ENCODE measurements at places on chromosomes 7 and 10.

DNA sequence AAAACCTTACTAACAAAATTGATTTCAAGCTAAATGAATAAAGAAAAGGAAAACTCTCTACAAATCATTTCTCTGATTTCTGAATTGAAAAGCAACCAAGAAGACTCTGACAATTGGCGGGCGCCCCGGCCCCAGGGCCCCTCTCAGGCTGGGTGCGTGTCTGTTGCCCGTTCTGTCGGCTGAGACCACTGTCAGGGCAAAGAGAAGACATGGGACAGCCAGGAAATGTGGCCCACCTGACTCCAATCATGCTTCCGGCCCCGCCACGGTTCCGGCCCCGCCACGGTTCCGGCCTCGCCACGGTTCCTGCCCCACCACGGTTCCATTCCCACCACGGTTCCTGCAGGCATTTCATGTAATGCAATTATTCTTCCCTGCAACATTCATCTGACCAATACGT is 115.9 kb downstream of the PTPRN2 start:
- no peak for DNase-seq

GRCh38 chr7:150973571-150974451 is 4.3 kb downstream of the KCNH2 start:
- peak; percentile 44 for DNase-seq

GRCh38 chr7:150631866-150632864 is at the start of gene GIMAP6:
Gene GIMAP6, minus strand, starts transcription at chr7:150632385. Its CDS starts 2,243 bp downstream, at chr7:150630142.
- peak; percentile 58 for DNase-seq

DNA sequence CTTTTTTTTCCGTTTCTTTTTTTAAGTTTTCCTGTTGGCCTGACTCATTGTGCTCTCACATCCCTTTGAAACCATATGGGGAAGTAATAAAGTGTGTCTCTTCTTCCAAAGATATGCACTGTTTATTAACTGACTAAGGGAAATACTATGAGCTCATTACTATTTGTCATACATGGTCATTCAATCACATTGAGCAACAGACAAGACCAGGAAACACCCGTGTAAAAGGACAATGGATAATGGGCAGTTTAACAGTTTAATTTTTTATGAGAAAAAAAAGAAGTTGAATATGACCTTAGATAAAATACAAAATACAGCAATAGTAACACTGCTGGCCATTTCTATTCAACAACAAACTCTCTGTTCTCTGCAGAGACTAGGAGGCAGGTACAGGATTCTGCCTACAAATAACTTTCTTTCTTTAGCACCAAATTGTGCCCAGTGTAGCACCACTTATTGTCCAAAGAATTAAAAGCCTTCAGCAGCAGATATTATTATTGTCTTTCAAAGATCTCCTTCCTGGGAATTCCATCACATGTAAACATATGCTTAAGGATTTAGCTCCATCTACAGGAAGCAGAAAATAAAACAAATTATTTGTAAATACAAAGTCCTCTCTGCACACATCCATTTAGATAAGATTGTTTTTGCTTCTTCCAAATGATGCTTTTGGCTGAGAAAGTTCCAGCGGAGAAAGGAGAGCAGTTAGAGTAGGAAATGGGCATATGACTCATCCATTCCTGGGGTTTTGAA is 55.0 kb upstream of the AKR1E2 start:
- no peak for DNase-seq

Measured in CD4-positive, alpha-beta T cell treated with Interleukin-10 for 1 hour (primary cell).